ENCODE measurements at places on chromosomes 12 and 14.
A peak's percentile ranks its signal among the peaks of the same experiment; 100 is the strongest.

- no peaks in the 10 kb centered on the region for H3K27me3 ChIP-seq
- peaks cover 9% of the 10 kb centered on the region for H3K4me1 ChIP-seq
- H3K27ac ChIP-seq = no peak overlapping the region
- H3K4me3 ChIP-seq = no peak overlapping the region
- DNase-seq = no peak
- peaks cover 86% of the 10 kb centered on the region for H3K36me3 ChIP-seq
These were observed 46.2 kb downstream of the IL31 start for GRCh38 chr12:122127839-122128238.

- DNase-seq = no peak
- no peak overlapping the region for H3K4me3 ChIP-seq
- H3K27me3 ChIP-seq = no peaks in the 10 kb centered on the region
- no peak overlapping the region for H3K27ac ChIP-seq
These were observed 17.2 kb downstream of the ZBTB42 start for GRCh38 chr14:104817930-104818713.

- no peak overlapping the region for H3K4me3 ChIP-seq
- DNase-seq = no peak
- no peaks in the 10 kb centered on the region for H3K36me3 ChIP-seq
- no peak overlapping the region for H3K27ac ChIP-seq
- no peaks in the 10 kb centered on the region for H3K4me1 ChIP-seq
- peaks cover 33% of the 10 kb centered on the region for H3K27me3 ChIP-seq
These were observed 2.2 kb downstream of the OASL start for GRCh38 chr12:121036810-121037326.

GRCh38 chr12:42815068-42815467 is 225.5 kb upstream of the PRICKLE1 start:
- H3K4me1 ChIP-seq = no peaks in the 10 kb centered on the region
- no peaks in the 10 kb centered on the region for H3K36me3 ChIP-seq
- no peaks in the 10 kb centered on the region for H3K27me3 ChIP-seq
- no peak overlapping the region for H3K27ac ChIP-seq

- no peak overlapping the region for H3K4me3 ChIP-seq
- H3K27me3 ChIP-seq = no peaks in the 10 kb centered on the region
- no peak for DNase-seq
- no peaks in the 10 kb centered on the region for H3K36me3 ChIP-seq
These were observed 2.3 kb downstream of the WNT10B start for GRCh38 chr12:48969160-48969771.

GRCh38 chr12:56541631-56542030 is 20.0 kb downstream of the RBMS2 start:
- H3K4me1 ChIP-seq = no peaks in the 10 kb centered on the region
- no peak overlapping the region for H3K27ac ChIP-seq
- H3K36me3 ChIP-seq = no peaks in the 10 kb centered on the region
- no peak for DNase-seq
- no peak overlapping the region for H3K4me3 ChIP-seq
- peaks cover 11% of the 10 kb centered on the region for H3K27me3 ChIP-seq

DNA sequence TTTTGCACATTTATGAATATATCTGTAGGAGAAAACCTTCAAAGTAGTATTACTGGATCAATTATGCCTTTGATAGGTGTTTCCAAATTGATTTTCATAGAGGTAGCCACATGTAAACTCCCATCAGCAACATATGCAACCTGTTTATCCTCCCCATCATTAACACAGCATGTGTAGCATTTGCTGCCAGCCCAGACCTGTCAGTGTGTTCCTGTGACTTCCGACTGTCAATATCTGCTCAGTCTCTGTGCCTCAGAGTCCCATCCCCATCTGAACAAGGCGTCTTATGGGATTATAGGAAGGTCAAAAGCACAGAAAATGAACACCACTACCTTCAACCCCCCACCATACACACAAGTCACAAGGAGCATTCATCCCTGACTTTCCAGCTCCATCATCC is 9.5 kb upstream of the CAPRIN2 start:
- H3K27ac ChIP-seq = no peak overlapping the region
- H3K36me3 ChIP-seq = no peaks in the 10 kb centered on the region
- H3K4me1 ChIP-seq = no peaks in the 10 kb centered on the region
- H3K27me3 ChIP-seq = no peaks in the 10 kb centered on the region

GRCh38 chr12:76455582-76456345 is 103.8 kb downstream of the OSBPL8 start:
- no peaks in the 10 kb centered on the region for H3K36me3 ChIP-seq
- no peaks in the 10 kb centered on the region for H3K27me3 ChIP-seq
- no peak overlapping the region for H3K27ac ChIP-seq
- H3K4me1 ChIP-seq = no peaks in the 10 kb centered on the region
- no peak overlapping the region for H3K4me3 ChIP-seq
- peak; percentile 19 for DNase-seq

GRCh38 chr12:17348311-17348710 is 741.7 kb downstream of the RERGL start:
- no peak for DNase-seq
- no peak overlapping the region for H3K27ac ChIP-seq
- H3K27me3 ChIP-seq = no peaks in the 10 kb centered on the region
- no peaks in the 10 kb centered on the region for H3K4me1 ChIP-seq
- H3K4me3 ChIP-seq = no peak overlapping the region

DNA sequence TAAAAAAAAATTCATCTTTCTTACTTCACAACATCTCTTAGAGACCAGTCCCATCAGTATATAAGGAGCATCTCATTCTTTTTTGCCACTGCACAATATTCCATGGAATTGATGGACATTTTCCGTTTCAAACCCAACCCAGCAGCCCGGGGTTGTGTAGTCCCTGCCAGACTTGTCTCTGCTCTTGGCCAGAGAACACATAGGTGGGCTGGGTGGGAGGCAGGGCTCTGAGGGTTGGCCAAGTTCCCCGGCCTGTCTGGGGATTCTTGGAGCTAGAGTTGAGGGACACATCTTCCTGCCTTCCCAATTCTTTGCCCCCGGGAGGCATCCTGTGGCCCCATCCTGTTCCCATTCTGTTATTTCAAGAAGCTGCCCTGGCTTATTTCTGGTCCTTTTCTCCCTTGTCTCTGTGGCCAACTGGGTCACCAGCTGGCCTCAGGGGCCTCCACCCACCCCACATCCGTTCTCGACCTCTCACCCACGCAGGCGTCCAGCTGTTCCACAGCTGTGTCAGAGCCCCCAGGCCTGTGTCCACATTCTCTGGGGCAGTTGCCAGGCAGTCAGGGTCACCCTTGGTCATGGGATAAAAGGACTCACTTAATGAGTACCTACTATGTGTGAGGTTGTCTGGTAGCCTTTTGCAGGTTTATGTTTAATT is 52.0 kb upstream of the CCDC63 start:
- H3K4me1 ChIP-seq = no peaks in the 10 kb centered on the region
- no peak overlapping the region for H3K4me3 ChIP-seq
- no peaks in the 10 kb centered on the region for H3K36me3 ChIP-seq

DNA sequence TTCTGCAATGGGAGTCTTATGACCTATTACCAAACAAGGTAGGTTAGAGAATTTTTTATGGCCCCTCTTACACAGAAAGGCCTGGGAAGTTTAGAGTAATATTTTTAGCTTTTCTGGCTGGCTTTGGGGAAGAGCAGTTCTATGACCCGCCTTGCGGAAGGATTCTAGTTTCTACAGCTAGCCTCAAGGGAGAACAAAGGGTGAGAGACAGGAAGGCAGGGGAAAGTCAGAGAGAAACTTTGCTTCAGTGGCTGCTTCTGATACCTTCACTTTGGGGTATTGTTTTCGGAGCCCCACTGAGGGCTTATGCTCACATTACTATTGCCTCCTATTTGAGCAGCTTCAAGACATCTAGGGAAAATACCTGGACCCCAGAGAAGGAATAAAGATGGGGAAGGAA is 80.7 kb upstream of the NUDT4 start:
- H3K36me3 ChIP-seq = no peaks in the 10 kb centered on the region
- no peak for DNase-seq
- peaks cover 3% of the 10 kb centered on the region for H3K4me1 ChIP-seq
- H3K27me3 ChIP-seq = no peaks in the 10 kb centered on the region
- no peak overlapping the region for H3K27ac ChIP-seq

- no peaks in the 10 kb centered on the region for H3K27me3 ChIP-seq
- no peaks in the 10 kb centered on the region for H3K36me3 ChIP-seq
- H3K4me1 ChIP-seq = no peaks in the 10 kb centered on the region
- H3K27ac ChIP-seq = no peak overlapping the region
- no peak for DNase-seq
- no peak overlapping the region for H3K4me3 ChIP-seq
These were observed 444.0 kb downstream of the AACS start for GRCh38 chr12:125509195-125509594.

DNA sequence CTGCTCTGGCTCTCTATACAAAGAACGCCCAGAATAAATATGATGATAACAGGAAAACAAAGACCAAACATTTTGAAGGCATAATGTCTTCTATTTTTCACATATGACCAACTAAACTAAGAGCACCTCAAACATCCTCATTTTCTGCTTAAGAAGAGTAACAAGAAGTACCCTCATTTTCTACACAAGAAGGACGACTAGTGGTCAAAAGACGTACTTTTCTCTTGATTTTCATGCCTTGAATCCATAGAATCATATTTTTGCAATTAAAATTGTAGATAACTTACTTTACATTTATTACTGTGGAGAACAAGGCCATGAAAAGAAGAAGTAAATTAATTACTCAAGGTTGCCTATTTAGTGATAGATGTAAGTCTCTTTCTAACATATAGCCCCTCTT is 358.6 kb downstream of the DUSP6 start:
- H3K36me3 ChIP-seq = no peaks in the 10 kb centered on the region
- no peak for DNase-seq
- no peaks in the 10 kb centered on the region for H3K27me3 ChIP-seq

- H3K4me3 ChIP-seq = no peak overlapping the region
- no peaks in the 10 kb centered on the region for H3K27me3 ChIP-seq
- H3K36me3 ChIP-seq = no peaks in the 10 kb centered on the region
- H3K4me1 ChIP-seq = no peaks in the 10 kb centered on the region
These were observed 240.5 kb downstream of the C12orf75 start for GRCh38 chr12:105570944-105571343.

- H3K4me3 ChIP-seq = no peak overlapping the region
- DNase-seq = no peak
- no peaks in the 10 kb centered on the region for H3K36me3 ChIP-seq
- no peak overlapping the region for H3K27ac ChIP-seq
These were observed 6.8 kb downstream of the PLEKHG3 start for GRCh38 chr14:64711039-64711438.

- no peaks in the 10 kb centered on the region for H3K36me3 ChIP-seq
- H3K4me3 ChIP-seq = no peak overlapping the region
- no peak for DNase-seq
- no peaks in the 10 kb centered on the region for H3K4me1 ChIP-seq
These were observed 55.2 kb downstream of the PRICKLE1 start for GRCh38 chr12:42534184-42534838.

- no peak overlapping the region for H3K27ac ChIP-seq
- peak; percentile 77 for DNase-seq
- no peaks in the 10 kb centered on the region for H3K27me3 ChIP-seq
- no peaks in the 10 kb centered on the region for H3K4me1 ChIP-seq
- no peaks in the 10 kb centered on the region for H3K36me3 ChIP-seq
These were observed 14.8 kb upstream of the PPP1R1A start for GRCh38 chr12:54603173-54603814.

GRCh38 chr12:116656306-116656705 is 81.6 kb downstream of the SPRING1 start:
- H3K27me3 ChIP-seq = peaks cover 44% of the 10 kb centered on the region
- no peak overlapping the region for H3K4me3 ChIP-seq
- no peaks in the 10 kb centered on the region for H3K4me1 ChIP-seq
- no peak overlapping the region for H3K27ac ChIP-seq
- no peaks in the 10 kb centered on the region for H3K36me3 ChIP-seq

DNA sequence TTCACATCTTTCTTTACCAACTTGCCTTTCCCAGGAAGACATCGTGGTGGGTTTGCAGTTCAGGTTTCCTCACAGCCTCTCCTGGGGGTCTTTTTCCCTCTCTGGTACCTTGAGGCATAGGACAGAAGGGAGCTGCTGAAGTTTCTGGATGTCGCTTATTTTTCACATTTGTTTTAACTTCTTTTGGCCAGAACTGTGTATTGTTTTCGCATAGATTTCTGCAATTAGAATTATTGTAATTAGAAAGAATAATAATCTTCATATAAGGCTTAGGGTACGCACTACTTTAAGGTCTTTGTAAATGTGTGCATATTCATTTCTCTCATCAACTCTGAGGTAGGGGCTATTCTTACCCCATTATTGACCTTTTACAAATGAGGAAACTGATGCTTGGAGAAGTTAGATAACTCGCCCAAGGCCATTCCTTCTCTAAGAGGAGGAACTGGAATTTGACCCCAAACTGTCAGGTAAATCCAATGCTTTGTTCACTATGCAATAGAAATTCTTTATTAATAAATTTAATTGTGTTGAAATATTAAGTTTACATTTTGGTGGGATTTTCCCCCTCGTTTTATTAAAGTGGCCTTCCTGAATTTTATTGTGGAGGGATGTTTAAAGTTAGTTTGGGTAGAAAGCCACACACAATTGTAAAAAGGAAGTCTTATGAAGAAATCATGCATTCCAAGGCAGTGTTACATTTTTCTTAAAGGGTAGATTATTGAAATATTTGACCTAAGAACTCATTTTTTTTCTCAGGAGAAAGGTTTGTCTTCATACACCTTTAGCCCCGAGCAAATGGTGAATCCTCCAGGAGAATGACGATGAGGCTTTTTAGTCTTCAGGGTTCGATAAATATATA is 12.1 kb upstream of the SLC38A2 start:
- H3K27ac ChIP-seq = peak overlapping the region; percentile 97
- no peaks in the 10 kb centered on the region for H3K27me3 ChIP-seq
- H3K4me3 ChIP-seq = peak overlapping the region; percentile 65
- DNase-seq = no peak
- no peaks in the 10 kb centered on the region for H3K36me3 ChIP-seq

GRCh38 chr12:122123051-122123760 is 44.6 kb downstream of the MLXIP start:
- no peak overlapping the region for H3K4me3 ChIP-seq
- peak overlapping the region; percentile 59 for H3K27ac ChIP-seq
- H3K4me1 ChIP-seq = peaks cover 19% of the 10 kb centered on the region
- peaks cover 42% of the 10 kb centered on the region for H3K36me3 ChIP-seq

- no peak overlapping the region for H3K27ac ChIP-seq
- peaks cover 20% of the 10 kb centered on the region for H3K4me1 ChIP-seq
- H3K4me3 ChIP-seq = no peak overlapping the region
- DNase-seq = no peak
- H3K36me3 ChIP-seq = no peaks in the 10 kb centered on the region
These were observed 19.7 kb upstream of the FAM222A start for GRCh38 chr12:109693653-109694600.

GRCh38 chr12:60052483-60052882 is 456.7 kb downstream of the SLC16A7 start:
- no peaks in the 10 kb centered on the region for H3K36me3 ChIP-seq
- no peak overlapping the region for H3K27ac ChIP-seq

DNA sequence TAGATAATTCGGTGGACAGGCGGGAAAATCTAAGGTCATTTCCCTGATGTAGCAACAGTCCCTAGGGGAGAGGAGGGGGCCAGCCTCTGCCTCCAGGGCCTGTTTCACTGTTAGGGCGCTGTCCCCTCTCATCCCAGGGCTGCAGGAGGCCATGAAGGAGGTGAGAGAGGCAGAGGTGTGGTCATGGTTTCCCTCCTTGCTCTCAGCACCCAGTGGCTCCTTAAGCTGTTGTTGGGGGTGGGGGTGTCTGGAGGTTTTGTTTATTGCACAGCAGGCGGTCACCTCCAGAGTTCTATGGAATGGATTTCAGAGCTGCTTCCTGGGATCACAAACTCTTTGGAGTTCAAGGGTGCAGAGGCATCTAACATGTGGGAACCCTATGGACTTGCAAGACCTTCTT is 212.5 kb upstream of the RTL1 start:
- no peak overlapping the region for H3K27ac ChIP-seq
- no peaks in the 10 kb centered on the region for H3K36me3 ChIP-seq
- H3K4me3 ChIP-seq = no peak overlapping the region
- H3K4me1 ChIP-seq = no peaks in the 10 kb centered on the region
- DNase-seq = no peak

All from K562 (cell line).